IMR-90 (cell line): ENCODE measurements at places on chromosomes 4 and X. TPM values are rescaled to one million over a fixed set of nuclear protein-coding genes. Genes with fewer than 3 reads are reported as not detected.

DNA sequence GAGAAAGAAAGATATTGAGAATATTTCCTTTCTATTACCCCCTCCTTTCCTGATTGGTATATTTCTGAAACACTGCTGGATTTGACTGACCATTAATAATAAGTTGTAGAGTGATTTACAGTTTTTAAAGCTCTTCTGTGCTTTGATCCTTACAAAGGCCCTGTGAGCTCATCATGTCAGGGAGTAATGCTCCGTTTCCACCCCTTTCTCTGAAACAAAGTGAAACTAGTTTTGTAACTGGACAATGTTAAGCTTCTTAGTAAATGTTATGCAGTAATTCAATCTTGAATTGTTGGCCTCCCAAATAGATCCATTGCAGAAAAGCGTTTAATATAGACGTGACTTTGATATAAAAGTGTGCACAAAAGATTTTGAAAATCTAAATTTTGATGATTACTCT lies 190.1 kb upstream of the GNPDA2 start:
- no peak for DNase-seq

GRCh38 chr4:161647757-161648156 lies 516.0 kb downstream of the FSTL5 start:
- DNase-seq = no peak

DNA sequence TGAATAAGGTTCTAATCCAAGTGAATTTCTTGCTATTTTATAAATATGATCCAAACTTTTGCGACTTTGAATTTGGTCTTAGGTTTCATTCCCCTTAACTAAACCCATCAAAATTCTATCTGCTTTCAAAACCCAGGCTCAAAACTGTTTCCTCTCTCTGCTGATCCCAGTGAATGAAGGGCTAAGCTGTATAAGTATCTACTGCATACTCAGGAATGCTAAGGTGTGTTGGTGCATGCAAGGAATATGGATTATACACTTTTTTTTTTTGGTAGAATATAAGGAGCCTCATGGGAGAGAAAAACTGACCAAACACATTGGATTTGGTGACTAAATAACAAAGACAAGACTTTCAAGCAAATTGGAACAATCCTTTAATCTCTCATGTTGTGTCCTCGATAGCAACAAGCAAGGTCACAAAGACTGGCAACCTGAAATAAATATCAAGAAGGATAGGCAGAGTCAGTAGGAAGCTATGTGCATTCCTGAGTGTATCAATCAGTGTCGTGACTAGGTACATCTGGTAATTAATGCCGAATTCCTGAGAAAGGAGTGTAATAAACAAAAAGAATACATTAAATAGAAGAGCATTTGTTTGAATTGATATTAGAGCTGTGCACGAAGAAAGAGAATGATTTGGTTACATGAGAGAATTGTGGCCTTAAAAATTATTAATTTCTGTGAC lies 74.3 kb upstream of the KCTD8 start:
- DNase-seq = no peak

- DNase-seq = no peak
Observed at GRCh38 chr4:158816955-158817354, 48.1 kb downstream of the FNIP2 start.

DNA sequence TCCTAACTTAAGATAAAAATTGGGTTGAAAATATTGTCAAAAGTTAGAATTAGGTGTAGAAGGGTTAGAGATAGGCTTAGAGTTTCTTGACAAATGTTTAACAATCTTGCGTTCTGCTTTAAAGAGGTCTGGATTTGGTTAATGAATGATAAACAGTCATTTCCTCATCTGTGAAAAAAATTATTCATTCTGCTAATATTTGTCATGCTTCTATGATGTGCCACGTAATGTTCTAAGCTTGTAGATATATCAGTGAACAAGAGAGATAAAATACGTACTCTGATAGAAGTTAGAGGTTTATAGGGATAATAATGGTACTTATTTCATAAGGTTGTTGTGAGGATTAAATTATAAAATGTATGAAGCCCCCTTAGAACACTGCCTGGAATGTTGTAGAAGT lies 443.0 kb upstream of the GALNT7 start:
- DNase-seq = peak; percentile 25

DNA sequence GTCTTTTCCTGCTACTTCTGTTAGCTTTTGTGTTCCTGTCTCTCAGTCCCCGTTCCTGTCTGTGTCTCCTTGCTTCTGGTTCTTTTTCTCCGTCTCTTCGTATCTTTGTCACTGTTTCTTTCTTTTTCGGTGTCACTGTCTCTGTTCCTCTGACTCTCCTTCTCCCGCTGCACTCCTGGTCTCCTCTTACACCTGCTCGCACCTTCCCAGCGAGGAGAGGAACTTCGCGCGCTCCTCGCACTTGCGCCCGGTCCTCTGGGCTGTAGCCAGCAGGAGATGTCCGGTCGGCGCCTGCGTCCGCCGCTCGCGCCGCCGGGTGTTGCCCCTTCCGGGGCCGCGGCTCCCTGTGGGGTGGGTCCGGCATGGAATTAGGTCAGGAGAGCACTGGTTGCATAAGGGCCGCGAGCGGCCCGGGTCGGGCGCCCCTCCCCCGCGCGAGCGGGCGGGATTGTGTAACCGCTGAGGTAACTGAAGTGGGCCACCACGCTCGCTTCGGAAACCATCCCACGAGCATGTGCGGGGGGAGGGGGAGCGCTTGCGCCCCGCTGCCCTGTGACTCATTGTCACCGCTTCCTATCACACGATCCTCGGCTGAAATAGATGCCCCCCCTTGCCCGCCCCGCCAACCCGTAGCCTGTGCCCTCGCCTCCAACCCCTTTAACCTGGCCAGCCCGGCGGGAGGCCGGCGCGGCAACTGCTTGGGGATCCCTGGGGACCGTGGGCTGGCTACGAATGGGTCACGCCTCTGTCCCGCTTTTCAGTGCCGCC lies 1.6 kb downstream of the LONRF3 start:
- peak; percentile 3 for DNase-seq

DNA sequence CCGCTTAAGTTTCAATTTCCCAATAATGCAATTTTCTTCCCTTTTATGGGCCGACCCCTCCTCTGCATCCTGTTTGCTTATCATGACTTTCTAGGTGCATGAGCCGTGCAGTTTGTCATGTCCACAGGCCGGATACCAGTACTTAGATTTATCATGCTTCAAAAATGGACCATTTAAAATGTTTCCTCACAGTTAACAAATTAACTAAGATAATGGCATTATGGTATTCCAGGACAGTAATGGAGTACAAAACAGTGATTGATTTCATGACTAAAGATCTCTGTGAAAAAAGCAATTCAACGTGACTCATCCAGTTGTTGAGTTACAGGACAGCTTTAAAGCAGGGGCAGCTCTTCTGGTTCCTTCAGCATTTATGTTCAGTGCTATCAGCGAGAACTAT lies 23.0 kb downstream of the SNX25 start:
- DNase-seq = peak; percentile 57

DNA sequence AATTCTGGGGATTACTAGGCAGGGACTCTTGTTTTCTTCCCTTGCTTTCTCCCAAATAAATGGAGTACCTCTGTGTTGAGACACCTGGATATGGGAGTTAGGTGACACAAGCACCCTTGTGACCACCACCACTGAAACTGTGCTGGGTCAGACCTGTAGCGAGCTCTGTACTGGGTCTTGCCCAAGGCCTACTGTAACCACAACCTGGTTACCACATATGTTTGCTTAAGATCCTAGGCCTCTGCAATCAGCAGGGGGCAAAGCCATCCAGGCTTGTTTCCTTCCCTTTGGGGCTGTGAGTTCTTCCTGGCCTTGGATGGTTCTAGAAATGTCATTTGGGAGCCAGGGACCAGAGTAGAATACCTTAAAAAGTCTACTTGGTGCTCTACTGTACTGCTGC lies 49.4 kb downstream of the LPAR4 start:
- no peak for DNase-seq

DNA sequence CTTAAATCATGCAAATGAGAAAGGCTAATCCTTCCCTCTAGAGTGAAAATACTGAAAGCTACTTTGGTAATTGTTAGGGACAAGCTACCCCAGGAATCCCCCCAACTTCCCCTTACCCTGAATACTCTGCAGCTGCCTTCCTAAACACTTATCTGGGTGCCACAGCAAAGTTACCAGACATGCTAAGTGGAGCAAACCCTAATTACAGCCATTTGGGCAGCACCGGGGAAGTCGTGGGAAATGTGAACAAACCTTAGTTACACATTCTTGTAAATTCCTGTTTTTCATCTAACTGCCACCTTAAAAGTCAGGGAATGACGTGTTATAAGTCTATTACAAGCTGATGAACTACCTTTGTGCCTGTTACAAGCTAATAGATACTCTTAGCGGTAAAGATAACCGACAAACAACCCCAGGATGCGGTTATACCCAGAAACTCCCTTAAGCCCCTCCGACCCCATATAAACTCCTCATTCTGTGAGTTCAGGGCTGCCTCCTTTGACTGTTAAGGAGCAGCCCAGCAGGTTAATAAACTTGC lies 66.0 kb upstream of the PLAC8 start:
- DNase-seq = no peak

DNA sequence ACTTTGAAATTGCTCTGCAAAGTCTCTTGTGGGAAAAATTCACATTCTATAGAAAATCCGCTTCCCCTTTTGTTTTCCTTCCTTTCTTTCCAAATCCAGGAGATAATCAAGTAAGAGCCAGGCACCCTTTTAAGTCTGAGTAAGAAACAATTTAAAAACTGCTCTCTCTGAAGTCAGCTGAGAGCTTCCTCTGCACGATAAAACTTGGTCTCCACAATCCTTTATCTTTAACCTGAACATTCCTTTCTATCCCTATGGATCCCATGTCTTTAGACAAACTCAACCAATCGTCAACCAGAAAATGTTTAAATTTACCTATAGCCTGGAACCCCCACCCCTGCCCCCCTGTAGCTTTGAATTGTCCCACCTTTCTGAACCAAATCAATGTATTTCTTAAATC lies 1723.6 kb upstream of the AGA start:
- no peak for DNase-seq

DNA sequence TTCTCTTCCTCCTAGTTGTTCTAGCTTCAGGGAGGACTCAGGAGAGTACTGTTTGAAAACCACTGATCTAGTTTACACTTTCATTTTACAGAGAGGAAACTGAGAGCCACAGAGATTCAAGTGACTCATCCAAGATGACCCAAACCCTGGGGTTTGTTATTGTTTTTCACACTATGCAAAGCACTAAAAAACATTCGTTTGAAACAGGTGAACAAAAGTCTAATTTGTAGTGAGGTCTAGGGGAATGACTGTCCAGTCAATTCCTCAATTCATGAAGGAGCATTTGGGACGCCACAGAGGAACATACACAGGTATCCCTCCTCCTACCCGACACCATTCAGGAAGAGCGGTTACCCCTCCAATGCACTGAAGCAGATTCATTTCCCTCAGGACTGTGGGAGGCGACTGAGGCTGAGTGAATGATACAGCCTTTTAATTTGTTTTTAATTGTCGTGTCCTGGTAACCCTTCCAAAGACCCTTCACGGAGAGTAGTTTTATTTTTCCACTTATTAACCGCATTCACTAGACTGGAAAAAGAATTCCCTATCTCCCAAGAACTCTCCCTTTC lies 30.3 kb downstream of the TLR10 start:
- peak; percentile 66 for DNase-seq

GRCh38 chr4:137656661-137657060 lies 124.4 kb upstream of the PCDH18 start:
- DNase-seq = no peak

DNA sequence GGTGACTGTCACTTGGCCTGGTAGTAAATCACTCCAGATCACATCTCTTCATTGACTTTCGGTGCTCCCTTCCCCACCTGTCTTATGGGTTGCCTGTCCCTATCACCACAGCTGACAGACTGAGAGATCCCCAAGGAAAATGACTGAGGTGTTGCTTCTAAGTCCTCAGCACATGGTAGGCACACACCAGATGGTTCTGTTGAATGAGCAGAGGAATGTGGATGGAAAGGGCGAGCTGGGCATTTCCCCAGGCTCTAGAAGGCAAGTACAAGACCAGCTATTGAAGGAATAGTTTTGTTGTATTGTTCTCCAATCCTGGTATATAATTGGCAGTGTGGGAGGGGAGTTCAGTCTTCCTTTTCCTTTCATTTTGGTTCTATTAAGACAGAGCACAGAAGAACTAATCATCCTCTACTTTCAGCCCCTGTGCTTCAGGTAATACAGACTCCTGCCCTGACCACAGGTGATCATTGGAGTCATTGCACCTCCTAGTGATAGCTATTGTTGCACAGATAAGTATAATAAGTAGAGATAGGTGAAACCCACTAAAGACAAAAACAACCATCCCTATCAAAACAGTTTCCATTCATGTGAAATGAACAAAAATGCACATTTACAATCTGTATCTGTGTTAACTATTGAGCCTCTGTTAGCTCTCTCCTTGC lies 158.6 kb downstream of the TRAM1L1 start:
- DNase-seq = no peak

GRCh38 chrX:21708116-21708515 lies 49.8 kb downstream of the SMPX start:
- DNase-seq = no peak

DNA sequence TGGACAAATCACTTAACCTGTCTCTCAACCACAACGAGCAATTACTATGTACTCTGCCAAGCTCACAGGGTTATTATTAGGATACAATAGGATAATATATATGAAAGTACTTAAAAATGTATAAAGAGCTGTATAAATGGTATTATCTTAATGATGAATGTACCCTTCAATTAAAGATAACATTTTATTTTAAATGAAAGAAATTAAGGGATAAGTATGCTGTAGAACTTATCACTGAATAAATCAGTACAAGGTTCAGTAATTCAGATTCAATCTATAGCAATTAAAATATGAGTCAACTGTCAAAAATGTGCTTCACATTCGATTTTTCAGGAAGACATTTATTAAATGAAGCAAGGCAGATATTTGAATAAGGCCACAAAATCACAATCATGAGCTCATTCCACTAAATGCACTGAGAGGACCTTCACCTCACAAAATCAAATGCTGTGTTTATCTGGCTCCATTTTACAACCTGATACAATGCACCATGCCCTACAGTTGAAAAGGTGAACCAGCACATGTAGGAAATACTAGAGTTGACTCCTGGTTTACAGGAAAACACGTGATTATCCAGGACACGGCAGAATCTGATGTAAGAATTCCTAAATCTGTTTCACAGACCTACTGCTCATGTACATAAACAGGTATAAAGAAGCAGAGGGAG lies 4.4 kb downstream of the LRCH2 start:
- no peak for DNase-seq

GRCh38 chrX:35842674-35843073 lies 44.5 kb downstream of the MAGEB16 start:
- no peak for DNase-seq

GRCh38 chr4:41857226-41857641 lies 78.0 kb upstream of the TMEM33 start:
- no peak for DNase-seq

DNA sequence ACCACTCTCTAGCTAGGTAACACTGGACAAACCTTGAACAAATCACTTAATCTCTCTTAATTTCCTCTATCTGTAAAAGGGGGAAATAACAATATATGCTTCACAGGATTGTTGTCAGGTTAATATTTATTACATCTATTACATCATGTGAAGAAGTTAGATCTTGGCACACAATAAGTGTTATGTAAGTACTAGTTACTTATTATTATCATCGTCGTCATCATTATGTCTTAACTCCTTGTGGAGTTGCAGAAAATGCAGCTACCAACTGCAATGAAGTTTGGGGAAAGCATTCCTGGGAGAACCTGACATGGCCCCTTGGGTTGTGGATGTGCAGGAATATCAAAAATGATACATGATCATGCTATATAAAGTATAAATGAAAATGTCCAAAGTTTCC lies 4.8 kb upstream of the JCHAIN start:
- no peak for DNase-seq

GRCh38 chrX:68345025-68345424 lies 88.3 kb downstream of the OPHN1 start:
- peak; percentile 36 for DNase-seq

Gene MAGEA9B
- total RNA-seq = not detected in 2 replicates

Gene TMEM150C
- total RNA-seq = under 0.01 and 0.36 TPM in 2 replicates

Gene ZBTB33
- total RNA-seq = 16.3 and 20.8 TPM in 2 replicates

Gene CT47A7
- not detected in 2 replicates for total RNA-seq
